Activated CD4-positive, alpha-beta T cell treated with anti-CD3 and anti-CD28 coated beads, Interleukin-2, amount 10 ng/mL, durations not matched to agents 24 days and 14 days (primary cell): ENCODE measurements at places on chromosomes 13 and 19. TPM values are rescaled to one million over a fixed set of nuclear protein-coding genes. Genes with fewer than 3 reads are reported as not detected.

DNA sequence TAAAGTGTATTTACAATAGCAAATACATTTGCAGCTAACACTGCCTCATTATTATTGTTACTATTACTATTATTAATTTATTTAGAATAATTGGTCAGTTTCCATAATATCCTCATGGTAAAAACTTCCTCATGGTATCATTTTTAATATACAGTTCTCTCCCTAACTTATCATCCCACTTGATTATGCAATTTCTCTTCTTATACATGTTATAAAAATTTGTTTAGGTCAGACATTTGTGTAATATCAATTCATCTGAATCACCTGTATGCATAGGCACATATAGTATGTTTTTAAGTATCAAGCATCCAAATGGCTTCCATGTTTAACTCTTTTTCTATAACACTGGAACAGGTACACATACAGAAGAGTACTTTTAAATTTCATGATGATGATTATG, 210.8 kb upstream of the STARD13 start:
- H3K36me3 ChIP-seq, result no peaks in the 10 kb centered on the region
- DNase-seq, result no peak
- peaks cover 2% of the 10 kb centered on the region for H3K27me3 ChIP-seq
- H3K4me1 ChIP-seq, result peaks cover 5% of the 10 kb centered on the region

DNA sequence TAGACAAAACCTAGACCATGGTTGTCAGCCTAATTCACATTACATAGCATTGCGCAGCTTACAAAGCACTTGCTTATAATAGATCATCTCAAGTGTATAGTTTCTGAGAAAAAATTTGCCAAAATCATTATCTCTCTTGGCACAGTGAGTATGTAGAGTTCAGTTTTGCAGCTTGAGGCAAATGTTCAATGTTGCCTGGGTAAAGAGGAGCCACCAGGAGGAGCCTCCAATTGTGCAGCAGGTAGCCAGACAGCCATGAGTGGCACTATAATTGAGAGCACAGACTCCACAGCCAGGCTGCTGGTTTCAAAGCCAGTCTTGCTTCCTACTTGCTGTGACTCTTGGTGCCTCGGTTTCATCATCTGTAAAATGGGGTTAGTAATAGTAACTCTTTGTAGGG, 24.0 kb upstream of the OLFM4 start:
- H3K27ac ChIP-seq, result no peak overlapping the region
- no peak overlapping the region for H3K4me3 ChIP-seq

DNA sequence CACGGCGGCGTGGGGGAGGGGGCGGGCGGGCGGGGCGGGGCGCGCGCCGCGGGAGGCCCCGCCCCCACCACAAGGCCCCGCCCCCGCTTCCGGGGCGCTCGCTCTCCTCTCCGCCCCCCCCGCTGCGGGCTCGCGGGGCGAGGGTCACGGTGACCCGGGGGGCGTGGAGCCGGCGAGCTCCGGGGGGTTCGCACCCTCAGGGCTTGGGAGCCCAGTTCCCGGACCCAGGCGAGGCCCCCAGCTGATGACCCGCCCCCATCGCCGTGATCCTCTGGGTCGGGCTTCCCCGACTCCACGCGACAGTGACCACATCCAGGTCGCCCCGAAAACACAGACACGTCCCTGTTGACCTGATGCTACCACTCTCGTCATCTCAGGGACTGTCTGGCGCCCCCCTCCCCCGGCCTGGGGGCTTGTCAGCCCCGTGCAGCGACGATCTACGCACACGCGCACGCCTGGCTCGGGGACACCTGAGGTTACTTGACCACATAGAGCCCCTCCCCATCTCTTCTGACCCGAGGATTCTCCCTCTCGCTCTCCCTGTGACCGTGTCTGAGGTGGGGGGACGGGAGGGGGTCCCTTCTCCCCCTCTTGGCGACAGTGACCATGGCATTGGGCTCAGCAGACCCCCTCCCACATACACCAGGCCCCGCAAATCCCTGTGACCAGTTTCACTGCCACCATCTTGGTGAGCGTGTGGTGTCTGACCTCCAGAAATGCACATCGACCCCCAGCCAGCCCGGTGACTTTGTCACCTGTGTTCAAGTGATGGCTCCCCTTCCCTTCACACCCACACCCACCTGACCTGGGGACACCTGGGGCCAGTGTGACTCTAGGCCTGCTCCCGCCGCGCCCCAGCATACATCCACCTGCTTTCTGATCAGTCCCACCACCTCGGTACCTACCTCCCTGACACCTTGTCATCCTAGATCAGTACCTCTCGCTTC, 670 bp downstream of the MAP2K7 start:
- H3K4me3 ChIP-seq, result peak overlapping the region; percentile 93
- peak overlapping the region; percentile 93 for H3K27ac ChIP-seq
- DNase-seq, result peak; percentile 91

DNA sequence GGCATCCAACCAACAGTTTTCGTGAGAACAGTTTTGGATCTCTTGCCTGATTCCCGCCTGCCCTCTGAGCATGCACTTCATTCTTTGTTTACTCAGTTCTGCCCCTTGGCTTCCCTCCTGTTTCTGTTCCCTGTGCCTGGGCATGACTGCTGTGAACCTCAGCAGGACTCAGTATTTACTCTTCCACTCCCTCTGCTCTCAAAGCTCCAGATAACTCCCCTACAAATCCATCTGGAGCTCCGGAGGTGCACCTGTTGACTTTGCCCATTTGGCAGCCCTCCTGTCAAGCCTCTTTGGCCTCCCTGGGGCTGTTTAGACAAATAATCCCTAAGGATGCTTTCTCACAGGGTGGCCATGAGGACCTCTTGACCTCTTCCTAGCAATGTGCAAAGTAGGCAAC, 34.2 kb upstream of the ARGLU1 start:
- DNase-seq, result no peak
- no peak overlapping the region for H3K27ac ChIP-seq

Gene FREM2
- total RNA-seq, result under 0.01 and 0.05 TPM in 2 replicates

- no peaks in the 10 kb centered on the region for H3K4me1 ChIP-seq
- H3K27me3 ChIP-seq, result peaks cover 18% of the 10 kb centered on the region
- no peak for DNase-seq
- no peaks in the 10 kb centered on the region for H3K36me3 ChIP-seq
Measured at GRCh38 chr19:51714848-51715247, 8.9 kb downstream of the HAS1 start.

DNA sequence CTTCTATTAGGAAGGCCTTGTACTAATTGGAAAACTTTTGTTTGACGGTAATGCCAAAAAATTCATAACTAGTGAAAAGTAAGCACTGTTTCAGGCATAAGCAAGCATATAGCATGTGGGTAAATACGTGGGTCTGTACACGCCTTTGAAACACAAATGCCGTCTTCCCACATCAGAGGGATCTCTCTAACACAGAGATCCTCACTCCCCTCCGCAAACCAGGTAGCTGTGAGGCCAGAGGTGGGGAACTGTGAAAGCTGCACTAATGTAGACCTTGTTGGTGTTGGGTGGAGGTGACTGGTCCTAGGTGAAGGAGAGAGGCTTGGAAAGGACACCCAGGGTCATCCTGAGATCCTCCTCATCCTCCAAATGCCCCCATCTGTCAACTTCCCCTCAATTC, 16.0 kb upstream of the POU2F2 start:
- H3K27me3 ChIP-seq, result peaks cover 21% of the 10 kb centered on the region
- H3K4me1 ChIP-seq, result peaks cover 12% of the 10 kb centered on the region
- no peak overlapping the region for H3K27ac ChIP-seq
- DNase-seq, result peak; percentile 65
- H3K36me3 ChIP-seq, result no peaks in the 10 kb centered on the region

- H3K27me3 ChIP-seq, result peaks cover 58% of the 10 kb centered on the region
- H3K36me3 ChIP-seq, result peaks cover 2% of the 10 kb centered on the region
Measured at GRCh38 chr13:110138010-110138699, 168.8 kb downstream of the COL4A1 start.

DNA sequence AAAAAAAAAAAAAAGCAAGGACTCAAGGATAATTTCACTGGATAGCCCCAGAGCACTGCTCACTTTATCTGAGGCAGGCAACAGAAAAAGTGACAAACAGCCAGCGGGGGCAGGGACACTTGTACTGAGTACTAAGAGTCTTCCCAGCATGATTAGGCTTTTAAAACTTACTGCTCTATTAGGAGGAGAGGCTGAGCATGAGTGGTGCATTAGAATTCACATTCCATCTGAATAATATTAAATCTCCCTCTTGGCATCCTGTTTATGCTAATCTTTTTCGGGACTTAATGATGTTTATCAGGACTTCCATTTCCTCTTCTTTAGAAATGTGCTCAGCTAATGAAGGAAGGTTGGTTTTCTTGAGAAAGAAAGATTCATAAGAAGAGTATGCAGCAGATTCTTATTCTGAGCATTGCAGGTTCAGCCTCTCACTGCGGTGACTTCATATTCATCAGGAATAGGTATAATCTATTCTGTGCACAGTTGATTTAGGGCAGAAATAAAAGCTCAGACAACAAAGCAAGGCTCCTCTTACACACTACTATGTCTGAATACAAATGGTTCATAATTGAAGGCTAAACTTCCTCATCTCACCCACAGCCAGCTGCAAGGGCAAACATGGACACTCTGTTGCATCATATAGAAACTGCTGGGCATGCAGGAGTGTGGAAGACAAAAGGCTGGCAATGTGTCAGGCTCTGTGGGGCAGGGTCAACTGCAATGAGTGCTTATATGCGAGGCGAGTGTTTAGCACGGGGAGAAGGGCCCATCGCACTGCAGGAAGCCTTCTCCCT, 107.0 kb downstream of the KL start:
- peaks cover 3% of the 10 kb centered on the region for H3K27me3 ChIP-seq
- no peak overlapping the region for H3K4me3 ChIP-seq
- H3K36me3 ChIP-seq, result peaks cover 7% of the 10 kb centered on the region

- peaks cover 70% of the 10 kb centered on the region for H3K4me1 ChIP-seq
- H3K27ac ChIP-seq, result no peak overlapping the region
- no peak overlapping the region for H3K4me3 ChIP-seq
- peak; percentile 48 for DNase-seq
- H3K36me3 ChIP-seq, result peaks cover 32% of the 10 kb centered on the region
Measured at GRCh38 chr13:99279637-99280036, 21.5 kb upstream of the GPR18 start.

- H3K4me3 ChIP-seq, result no peak overlapping the region
- no peak overlapping the region for H3K27ac ChIP-seq
- no peak for DNase-seq
- H3K36me3 ChIP-seq, result no peaks in the 10 kb centered on the region
- peaks cover 6% of the 10 kb centered on the region for H3K4me1 ChIP-seq
Measured at GRCh38 chr13:26914624-26915023, 154.0 kb upstream of the GPR12 start.

DNA sequence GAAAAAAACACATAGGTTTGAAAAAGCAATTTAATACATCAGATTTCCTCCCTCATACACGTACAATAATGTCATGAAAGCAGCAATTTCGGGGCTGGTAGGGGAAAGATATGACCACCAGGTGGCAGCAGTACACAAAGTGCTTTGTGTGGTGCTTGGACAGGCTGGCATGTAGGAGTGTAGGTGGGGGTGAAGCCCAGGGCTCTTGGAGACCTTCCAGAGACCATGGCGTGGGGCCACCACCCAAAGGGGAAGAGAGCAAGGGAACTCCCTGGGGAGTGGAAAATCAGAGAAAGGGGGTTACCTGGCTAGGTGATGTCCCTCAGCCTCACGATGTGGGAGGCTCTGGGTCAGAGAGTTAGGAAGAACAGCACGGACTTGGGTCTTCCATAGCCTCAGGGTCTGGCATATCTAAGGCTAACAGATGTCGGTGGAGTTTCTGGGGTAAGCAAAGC, 11.8 kb upstream of the CCNA1 start:
- peak overlapping the region; percentile 43 for H3K4me3 ChIP-seq
- peaks cover 32% of the 10 kb centered on the region for H3K4me1 ChIP-seq
- H3K27me3 ChIP-seq, result peaks cover 16% of the 10 kb centered on the region
- H3K36me3 ChIP-seq, result no peaks in the 10 kb centered on the region

Gene CYP2A7
- not detected in 2 replicates for total RNA-seq

Gene VSIG10L
- 7.1 and 7.2 TPM in 2 replicates for total RNA-seq

GRCh38 chr19:29668746-29669609, 3.7 kb downstream of the PLEKHF1 start:
- peaks cover 69% of the 10 kb centered on the region for H3K4me1 ChIP-seq
- H3K27me3 ChIP-seq, result no peaks in the 10 kb centered on the region
- peak; percentile 65 for DNase-seq
- peak overlapping the region; percentile 75 for H3K27ac ChIP-seq
- H3K4me3 ChIP-seq, result peak overlapping the region; percentile 95
- peaks cover 46% of the 10 kb centered on the region for H3K36me3 ChIP-seq

- H3K4me1 ChIP-seq, result no peaks in the 10 kb centered on the region
- H3K27me3 ChIP-seq, result no peaks in the 10 kb centered on the region
- H3K36me3 ChIP-seq, result no peaks in the 10 kb centered on the region
Measured at GRCh38 chr13:69458013-69458412, 649.6 kb upstream of the ATXN8OS start.

- H3K4me1 ChIP-seq, result no peaks in the 10 kb centered on the region
- H3K27me3 ChIP-seq, result no peaks in the 10 kb centered on the region
- H3K4me3 ChIP-seq, result no peak overlapping the region
- H3K27ac ChIP-seq, result no peak overlapping the region
Measured at GRCh38 chr19:56132316-56132822, 8.7 kb upstream of the ZNF444 start.

DNA sequence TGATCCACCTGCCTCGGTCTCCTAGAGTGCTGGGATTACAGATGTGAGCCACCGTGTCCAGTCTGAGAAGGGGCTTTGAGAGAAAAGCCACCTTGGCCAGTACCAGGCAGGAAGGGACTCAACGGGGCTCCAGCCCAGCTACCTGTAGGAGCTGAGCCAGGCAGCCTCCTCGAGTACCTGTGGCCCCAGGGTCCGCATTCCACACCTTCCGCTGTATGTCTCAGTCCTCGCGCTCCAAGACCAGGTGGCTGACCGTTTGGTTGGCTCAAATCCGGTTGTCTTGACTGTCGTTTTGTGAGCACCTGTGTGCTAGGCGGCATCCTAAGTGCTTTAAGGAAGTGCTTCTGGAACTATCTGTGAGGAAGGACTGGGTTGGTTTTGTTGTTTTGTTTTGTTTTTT, 16.2 kb downstream of the MARK4 start:
- H3K27me3 ChIP-seq, result no peaks in the 10 kb centered on the region
- H3K4me1 ChIP-seq, result no peaks in the 10 kb centered on the region
- H3K27ac ChIP-seq, result no peak overlapping the region
- peaks cover 9% of the 10 kb centered on the region for H3K36me3 ChIP-seq

GRCh38 chr19:2575734-2576481, 100.0 kb downstream of the GADD45B start:
- peaks cover 7% of the 10 kb centered on the region for H3K27me3 ChIP-seq
- DNase-seq, result no peak
- no peak overlapping the region for H3K27ac ChIP-seq
- H3K4me3 ChIP-seq, result no peak overlapping the region

GRCh38 chr13:67410645-67411044, 180.5 kb upstream of the PCDH9 start:
- no peaks in the 10 kb centered on the region for H3K36me3 ChIP-seq
- no peak overlapping the region for H3K4me3 ChIP-seq
- no peaks in the 10 kb centered on the region for H3K27me3 ChIP-seq
- no peaks in the 10 kb centered on the region for H3K4me1 ChIP-seq
- no peak overlapping the region for H3K27ac ChIP-seq
- DNase-seq, result no peak
